HTR-8/SVneo (cell line): ENCODE measurements at places on chromosomes 16 and 17.

- DNase-seq, result peak; percentile 57
Observed at GRCh38 chr17:48181653-48182052, 74.1 kb downstream of the SNX11 start.

- DNase-seq, result no peak
Observed at GRCh38 chr16:1134776-1135458, 18.0 kb upstream of the CACNA1H start.

- DNase-seq, result no peak
Observed at GRCh38 chr17:74417178-74418045, 14.5 kb upstream of the GPRC5C start.

DNA sequence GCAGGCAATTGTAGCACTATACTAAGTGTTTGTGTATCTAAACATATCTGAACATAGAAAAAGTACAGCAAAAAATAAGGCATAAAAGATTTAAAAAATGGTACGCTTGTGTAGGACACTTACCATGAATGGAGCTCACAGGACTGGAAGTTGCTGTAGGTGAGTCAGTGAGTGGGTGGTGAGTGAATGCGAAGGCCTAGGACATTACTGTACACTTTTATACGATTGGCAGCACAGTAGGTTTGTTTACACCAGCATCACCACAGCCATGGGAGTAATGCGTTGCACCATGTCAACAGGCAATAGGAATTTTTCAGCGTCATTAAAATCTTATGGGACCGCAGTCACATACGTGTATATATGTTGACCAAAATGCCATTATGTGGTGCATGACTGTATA lies 45.6 kb downstream of the DNAH9 start:
- DNase-seq, result no peak

DNA sequence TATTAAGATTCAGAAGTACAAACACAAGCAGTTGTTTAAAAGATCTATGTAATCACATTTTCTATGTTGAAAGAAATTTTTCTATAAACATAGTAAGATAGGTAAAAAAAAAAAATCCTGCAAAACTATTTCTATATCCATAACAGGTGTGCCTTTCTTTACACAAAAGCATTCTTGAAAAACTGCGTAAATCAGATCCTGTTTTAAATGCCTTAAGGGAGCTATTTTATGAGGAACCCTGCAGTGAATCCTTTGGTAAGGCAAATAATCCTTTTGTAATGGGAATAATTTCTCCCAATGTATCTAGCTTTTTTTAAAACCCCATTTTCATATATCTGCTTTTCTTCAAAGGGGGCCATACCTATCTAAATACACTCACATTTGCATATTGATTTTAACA lies 157.3 kb downstream of the AATF start:
- no peak for DNase-seq
